RKO (cell line): ENCODE measurements at places on chromosomes 2 and 18.
A peak's percentile ranks its signal among the peaks of the same experiment; 100 is the strongest.

- no peak for DNase-seq
These were observed 174.9 kb downstream of the ASB1 start for GRCh38 chr2:238601433-238602222.

DNA sequence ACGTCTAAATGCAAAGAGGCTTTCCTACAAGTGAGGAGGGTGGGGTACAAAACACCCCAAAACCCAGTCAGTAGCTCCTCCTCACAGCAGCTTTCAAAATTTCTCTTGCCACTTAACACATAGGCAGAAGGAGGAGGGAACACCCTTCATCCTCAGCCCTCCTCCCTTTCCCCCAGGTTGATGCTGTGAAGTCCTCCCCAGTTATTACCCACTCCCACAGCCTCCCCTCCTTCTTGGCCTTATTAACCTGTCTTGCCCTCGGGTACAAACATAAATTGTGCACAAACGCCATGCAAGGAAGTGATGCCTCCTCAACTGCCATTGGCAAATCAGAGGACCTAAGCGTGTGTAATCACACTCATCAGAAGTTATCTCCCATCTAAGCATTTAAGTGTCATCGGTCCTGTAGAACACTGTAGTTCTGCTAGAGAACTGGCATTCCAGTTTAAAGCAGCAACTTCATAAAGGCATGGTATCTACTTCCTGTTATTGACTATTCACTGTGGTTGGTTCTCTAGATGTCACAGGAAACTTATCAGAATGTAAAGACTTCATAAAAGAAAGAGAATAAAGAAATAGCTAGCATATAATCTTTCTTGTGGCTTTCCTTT lies at the start of gene DSC1:
TSS of gene DSC1 (minus strand) at position 32 of the 611 bp plus-strand sequence. CDS start 262 bp downstream, outside the sequence.
- DNase-seq = no peak

DNA sequence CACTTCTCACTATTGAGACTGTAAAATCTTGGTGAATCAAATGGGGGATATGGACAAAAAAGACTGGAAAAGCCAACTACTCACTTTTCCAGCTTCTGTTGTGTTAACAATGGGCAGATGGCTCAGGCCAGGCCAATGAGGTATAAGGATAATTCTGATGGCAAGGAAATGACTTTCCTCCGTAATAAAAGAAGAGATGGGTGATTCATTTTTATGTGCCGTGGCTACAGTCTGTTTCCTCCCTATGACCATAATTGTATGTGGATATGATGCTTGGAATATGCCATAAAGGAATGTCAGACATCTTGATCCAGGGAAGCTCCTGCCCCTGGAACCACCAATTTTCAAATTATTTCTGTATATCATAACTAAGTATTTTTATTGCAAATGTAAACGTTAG lies 406.8 kb downstream of the CCDC85A start:
- peak; percentile 15 for DNase-seq

- no peak for DNase-seq
These were observed 125.8 kb downstream of the GALNT14 start for GRCh38 chr2:31012406-31012805.

DNA sequence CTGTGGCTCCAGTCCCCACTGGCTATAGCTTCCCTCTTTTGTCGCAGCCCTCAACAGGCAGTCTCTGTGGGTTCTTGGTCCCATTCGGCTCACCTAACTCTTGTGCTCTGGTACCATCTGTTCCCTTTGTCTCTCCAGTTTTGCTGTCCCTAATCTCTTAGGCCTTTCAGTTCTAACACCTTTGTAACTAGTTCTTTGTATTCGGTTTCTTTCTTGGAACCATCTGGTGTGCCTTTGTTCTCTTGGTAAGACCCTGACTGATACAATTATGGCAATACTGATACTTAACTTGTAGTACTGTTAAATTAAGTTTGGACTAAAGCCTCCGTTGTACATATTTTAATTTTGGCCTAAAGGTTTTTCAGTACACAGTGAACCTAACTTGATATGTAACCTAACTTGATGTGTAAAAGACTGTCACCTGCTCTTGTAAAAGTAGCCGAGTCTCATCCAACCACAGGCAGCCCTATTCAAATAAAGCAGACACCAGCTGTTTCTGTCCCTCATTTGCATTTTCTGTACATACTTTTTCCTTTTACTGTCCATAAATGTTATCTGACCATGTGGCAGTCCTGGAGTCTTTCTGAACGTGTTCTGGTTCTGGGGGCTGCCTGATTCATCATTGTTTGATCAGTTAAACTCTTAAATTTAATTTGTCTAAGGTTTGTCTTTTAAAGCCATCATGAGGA lies 4.8 kb upstream of the MRPL44 start:
- DNase-seq = no peak

DNA sequence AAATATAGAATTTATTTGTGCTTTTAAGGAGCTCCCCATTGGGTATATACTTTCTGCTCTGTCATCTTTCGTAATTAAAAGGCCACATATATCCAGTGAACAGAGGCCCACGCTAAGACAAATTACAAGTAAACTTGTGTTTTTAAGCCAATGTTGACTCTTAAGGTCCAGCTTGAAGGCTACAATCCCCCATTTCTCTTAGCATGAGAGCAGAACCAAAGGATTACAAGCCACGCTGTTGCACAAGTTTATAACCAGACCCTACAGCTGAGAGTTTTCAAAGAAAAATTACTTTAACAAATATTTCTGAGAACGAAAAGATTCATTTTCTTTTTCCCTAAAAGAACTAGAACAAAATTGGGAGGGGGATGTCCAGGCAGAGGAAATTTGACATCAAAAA lies 471.0 kb downstream of the TXNL1 start:
- no peak for DNase-seq

- DNase-seq = no peak
These were observed 473.6 kb upstream of the NRXN1 start for GRCh38 chr2:51505533-51505932.
